Bronchial epithelial cell (primary cell): ENCODE measurements at places on chromosomes 2 and 18. TPM values are rescaled to one million over a fixed set of nuclear protein-coding genes. Genes with fewer than 3 reads are reported as not detected.

The ACP1 gene
- total RNA-seq: 106 and 111 TPM in 2 replicates

The CTAGE1 gene
- under 0.01 TPM in 1 of 2 replicates, not detected in the other for total RNA-seq

The MC2R gene
- total RNA-seq: not detected in 2 replicates

DNA sequence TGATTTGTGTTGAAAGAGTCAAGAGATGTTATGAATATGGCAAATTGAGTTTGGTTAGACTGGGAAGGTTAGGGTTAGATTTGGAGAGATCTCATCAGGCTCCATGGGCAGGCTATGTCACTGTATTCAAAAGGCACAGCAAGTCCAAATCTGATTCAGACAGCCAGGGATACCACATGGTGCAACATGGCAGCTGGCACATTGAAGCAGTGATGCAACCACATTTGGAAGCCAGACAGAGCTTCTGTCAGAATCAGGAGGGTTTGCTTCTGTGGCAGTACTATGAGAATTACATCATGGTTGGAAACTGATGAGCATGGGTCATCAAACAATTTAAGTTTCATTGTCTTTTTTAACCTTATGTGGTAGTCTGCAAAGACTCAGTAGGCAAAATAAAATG is 772.2 kb downstream of the SUCLG1 start:
- peak; percentile 57 for DNase-seq

DNA sequence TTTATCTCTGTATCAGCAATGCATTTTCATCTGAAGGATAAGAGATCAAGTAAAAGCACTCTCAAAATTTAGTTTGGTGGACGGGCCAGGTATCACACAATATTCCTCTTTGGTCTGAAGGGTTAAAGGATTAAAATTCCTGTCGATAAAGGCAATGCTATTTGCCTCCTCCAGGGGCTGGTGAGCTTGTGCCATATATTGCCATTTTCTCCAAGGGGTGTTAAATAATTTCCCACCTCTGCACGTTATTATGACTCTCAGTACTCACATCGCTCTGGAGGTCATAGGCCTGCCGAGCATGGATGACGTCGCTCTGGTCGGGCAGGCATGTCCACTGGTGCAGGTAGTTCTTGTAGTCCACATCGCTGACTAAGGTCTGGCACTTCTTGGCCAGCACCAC is 94.2 kb downstream of the NEB start:
- DNase-seq: no peak

- DNase-seq: peak; percentile 85
Observed at GRCh38 chr2:231795525-231796327, 9.5 kb downstream of the COPS7B start.

- DNase-seq: no peak
Observed at GRCh38 chr2:183665425-183665824, 541.2 kb downstream of the NUP35 start.

- no peak for DNase-seq
Observed at GRCh38 chr2:112728029-112728362, 7.2 kb downstream of the NT5DC4 start.

- no peak for DNase-seq
Observed at GRCh38 chr18:55300421-55300935, 287.5 kb downstream of the TCF4 start.

DNA sequence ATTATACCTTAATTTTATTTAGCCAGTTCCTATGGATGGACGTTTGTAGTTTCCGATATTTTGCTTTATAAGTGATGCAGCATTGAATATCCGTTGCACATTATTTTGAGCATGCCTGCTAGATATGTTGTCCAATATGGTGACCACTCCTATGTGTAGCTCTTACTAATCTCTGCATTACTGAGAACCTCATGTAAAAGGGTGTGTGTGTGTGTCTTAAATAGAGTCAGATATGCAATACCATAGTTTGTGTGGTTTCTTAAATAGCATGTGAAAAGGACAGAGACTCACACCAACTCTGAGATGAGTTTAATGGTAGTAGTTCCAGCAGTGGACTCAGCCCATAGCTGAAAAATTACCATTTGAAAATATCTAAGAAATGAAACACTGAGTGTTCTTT is 32.3 kb downstream of the CD8A start:
- no peak for DNase-seq

- DNase-seq: no peak
Observed at GRCh38 chr2:207897541-207898353, 127.6 kb downstream of the PLEKHM3 start.

DNA sequence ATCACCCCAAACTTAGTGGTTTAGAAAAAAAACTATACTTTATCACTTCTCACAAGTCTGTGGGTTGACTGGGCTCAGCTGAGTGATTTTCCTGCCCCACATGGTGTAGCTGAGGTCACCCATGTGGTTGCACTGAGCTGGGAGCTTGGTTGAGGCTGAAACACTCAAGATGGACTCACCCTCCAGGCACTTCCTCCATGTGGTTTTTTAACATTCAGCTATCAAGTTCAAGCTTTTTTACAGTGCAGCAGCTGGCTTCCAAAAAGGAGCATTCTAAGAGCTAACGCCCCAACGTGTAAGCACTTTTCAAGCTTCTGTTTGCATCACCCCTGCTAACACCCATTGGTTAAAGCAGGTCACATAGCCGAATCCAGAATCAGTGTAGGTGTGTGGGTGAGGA is 105.9 kb upstream of the CREB1 start:
- peak; percentile 77 for DNase-seq
